ENCODE measurements at places on chromosomes 7 and 10.

- DNase-seq: peak; percentile 24
Observed at GRCh38 chr7:93316730-93317129, 84.6 kb downstream of the VPS50 start.

GRCh38 chr10:78437407-78437768, 403.7 kb downstream of the RPS24 start:
- DNase-seq: no peak

DNA sequence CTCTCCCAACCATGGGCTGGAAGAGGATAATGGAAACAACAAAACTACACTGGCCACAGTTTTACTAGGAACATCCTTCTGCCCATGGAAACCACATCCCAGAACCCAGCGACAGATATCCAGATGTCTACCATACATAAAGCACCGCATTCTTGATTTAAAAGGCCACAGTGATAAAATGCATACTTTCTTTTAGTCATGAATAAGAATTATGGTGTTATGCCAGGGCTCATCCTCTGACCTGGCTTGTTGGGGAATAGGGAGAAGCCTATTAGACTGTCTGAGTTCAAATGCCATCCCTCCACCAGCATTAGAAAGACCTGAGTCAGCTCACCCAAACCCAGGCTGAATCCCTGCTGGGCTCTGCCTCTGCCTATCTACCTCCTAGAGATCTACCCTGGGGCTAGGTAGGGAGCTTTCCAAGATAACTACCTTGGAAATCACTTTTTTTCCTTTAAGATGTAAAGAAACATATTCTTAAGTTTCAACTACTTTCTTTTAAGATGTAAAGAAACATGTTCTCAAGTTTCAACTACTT, 5.2 kb downstream of the ABCA13 start:
- no peak for DNase-seq

DNA sequence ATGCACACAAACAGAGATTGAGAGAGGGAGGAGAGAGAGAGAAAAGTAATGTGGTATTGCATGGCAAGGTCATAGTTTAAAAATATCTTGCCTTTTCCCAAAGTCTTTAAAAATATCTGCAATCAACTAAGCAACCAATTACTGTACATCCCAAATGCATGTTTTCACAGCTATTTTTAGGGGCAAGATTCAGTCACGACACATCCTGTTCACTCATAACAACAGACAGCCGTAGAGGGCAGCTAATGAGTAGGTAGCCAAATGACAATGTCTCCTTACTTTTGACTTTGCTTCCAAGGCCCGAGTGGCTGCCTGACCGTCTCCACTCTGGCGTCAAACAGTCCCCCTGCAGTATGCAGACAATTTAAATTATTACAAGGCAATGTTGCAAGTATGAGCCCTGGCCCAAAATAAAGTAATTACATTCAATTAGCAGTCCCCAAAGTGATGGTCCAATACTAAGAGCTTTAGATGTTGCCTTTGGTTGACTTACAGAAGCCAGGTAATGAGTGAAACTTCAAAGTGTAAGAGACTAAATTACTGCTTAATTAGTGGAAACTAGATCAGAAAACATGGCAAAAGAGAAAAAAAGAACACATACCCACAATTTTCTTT, 162.9 kb downstream of the MBL2 start:
- no peak for DNase-seq

DNA sequence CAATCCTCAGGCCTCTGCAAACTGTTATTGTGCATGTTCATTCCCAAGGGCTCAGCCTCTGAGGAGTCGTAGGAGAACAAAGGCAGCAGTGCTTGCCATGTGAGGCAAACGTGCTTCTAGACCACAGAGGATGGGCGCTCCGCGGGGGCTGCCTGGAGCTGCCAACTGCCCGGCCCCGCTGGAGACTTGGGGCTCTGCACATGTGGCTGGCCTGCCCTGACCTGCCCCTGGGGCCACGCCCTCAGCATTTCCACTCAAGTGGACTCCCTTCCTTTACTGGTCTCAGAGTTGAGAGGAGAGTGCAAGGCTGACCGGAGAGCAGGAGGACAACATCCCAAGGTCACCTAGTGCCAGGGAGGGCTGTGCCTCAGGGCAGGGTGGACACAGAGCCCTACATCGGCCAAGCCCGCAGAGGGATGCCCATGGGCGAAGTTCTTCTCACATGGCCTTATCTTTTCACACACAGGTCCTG, 222.3 kb upstream of the ZNF32 start:
- no peak for DNase-seq

GRCh38 chr7:72077786-72078185, 334.4 kb downstream of the CALN1 start:
- DNase-seq: no peak

GRCh38 chr7:107661081-107661864, 645 bp downstream of the SLC26A4 start:
- no peak for DNase-seq

DNA sequence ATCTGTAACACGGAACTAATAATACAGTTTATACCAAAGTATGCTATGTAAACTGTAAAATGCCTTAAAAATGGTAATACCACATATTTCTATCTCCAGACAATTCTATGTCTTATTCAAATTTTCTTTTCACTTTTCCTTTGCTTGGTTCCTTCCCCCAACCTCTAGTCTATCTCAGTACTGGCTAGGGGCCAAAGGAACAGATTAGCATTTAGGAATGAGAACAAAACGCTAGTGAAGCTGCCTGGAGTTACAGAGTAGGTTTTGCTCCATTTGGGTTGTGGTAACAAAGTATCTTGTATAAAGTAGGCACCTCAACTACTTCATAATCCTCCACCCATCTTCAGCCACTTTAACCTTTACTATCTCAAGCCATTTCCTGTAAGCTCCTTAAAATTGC, 94.1 kb downstream of the HBP1 start:
- DNase-seq: peak; percentile 11

Data from non-pigmented ciliary epithelial cell (primary cell).